ENCODE measurements at places on chromosomes 13 and 19.

DNA sequence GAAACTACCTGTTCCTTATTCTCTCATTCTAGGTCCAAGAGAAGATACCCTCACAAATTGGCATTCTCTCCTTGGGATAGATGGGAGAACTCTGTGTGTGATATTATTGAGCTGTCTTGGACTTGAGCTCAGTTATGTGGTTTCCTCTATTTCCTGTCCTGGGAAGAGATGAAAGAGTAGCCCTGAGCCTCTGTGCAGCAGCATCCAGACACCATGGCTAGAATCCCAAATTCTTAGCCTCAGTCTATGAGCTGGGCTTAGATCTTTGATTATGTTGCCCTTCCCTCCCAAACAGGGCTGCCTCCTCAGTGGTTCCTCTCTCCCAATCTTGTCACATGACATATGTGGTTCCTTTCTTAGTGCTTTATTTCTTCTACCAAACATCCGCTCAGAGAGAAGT is 290.7 kb downstream of the SPRY2 start:
- H3K4me1 ChIP-seq, result peaks cover 5% of the 10 kb centered on the region
- no peaks in the 10 kb centered on the region for H3K27me3 ChIP-seq
- H3K27ac ChIP-seq, result no peak overlapping the region
- no peak overlapping the region for H3K4me3 ChIP-seq
- no peaks in the 10 kb centered on the region for H3K36me3 ChIP-seq

DNA sequence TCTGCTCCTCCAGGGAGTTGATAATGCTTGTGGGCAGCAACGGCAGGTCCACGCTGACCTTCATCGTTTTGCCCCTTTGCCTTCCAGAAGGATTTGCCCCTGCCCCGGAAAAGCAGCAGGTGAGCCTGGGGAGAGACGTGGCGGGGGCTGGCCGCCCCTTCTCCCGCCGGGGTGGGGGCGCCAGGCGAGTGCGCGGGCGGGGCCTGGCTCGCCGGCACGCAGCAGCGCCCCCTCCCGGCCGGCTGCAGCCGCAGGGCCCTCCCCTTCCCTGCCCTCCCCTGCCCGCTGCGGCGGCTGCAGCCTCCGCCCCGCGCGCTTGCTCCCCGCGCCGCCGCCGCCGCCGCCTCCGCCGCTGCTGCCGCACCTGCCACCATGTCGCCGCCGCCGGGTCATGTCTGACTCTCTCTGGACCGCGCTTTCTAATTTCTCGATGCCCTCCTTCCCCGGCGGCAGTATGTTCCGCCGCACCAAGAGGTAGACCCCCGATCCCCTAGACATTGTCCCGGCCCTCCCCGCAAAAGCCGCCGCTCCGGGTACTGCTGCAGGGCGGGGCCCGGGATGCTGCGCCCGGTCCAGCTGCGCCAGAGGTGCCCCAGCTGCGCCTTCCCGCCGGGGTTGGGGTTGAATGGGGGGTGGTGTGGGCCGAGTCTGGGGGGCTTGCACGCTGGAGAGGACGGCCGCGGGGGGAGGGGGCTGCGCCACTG is at the start of gene MAST1:
Gene MAST1, plus strand, starts transcription at position 334 of the 704 bp plus-strand sequence. Its CDS starts 58 bp downstream, at position 392.
- no peak within 1 kb of the TSS for H3K27ac ChIP-seq
- DNase-seq, result peak; percentile 57
- H3K36me3 ChIP-seq, result no peaks in the 10 kb centered on the region

- no peaks in the 10 kb centered on the region for H3K36me3 ChIP-seq
- no peak overlapping the region for H3K4me3 ChIP-seq
- peaks cover 9% of the 10 kb centered on the region for H3K4me1 ChIP-seq
- no peak overlapping the region for H3K27ac ChIP-seq
- DNase-seq, result no peak
Observed at GRCh38 chr19:54329476-54330165, 9.3 kb downstream of the LILRA4 start.

- H3K27ac ChIP-seq, result no peak overlapping the region
- H3K4me1 ChIP-seq, result no peaks in the 10 kb centered on the region
- no peak overlapping the region for H3K4me3 ChIP-seq
- no peaks in the 10 kb centered on the region for H3K36me3 ChIP-seq
Observed at GRCh38 chr19:31139871-31140505, 209.2 kb downstream of the TSHZ3 start.

- no peaks in the 10 kb centered on the region for H3K4me1 ChIP-seq
- no peak for DNase-seq
Observed at GRCh38 chr13:84096216-84096615, 213.9 kb upstream of the SLITRK1 start.

GRCh38 chr13:20686863-20687579 is 16.5 kb upstream of the IL17D start:
- no peak overlapping the region for H3K4me3 ChIP-seq
- H3K4me1 ChIP-seq, result no peaks in the 10 kb centered on the region
- no peaks in the 10 kb centered on the region for H3K36me3 ChIP-seq
- no peak overlapping the region for H3K27ac ChIP-seq
- DNase-seq, result no peak
